Right ventricle myocardium superior (tissue), 1 donor: ENCODE measurements at places on chromosomes 3 and 15.

DNA sequence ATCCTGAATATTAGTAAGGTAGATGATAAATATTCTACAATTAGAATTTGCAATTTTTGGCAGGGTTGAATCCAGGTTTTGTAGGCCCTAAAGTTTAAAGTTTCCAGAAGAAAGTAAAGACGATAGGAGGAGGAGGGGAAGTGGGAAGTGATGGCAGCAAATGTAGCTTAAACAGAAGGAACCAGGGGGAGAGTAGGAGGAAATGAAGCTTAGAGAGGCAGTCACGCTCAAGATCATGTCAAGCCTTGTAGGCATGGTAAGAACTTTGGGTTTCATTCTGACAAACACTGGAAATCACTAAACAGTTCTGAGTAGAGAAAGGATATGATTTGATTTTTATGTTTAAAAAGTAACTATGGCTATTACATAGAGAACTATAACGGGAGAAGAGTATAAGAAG lies 63.9 kb downstream of the NR2E3 start:
- DNase-seq = no peak

GRCh38 chr3:142355692-142356091 lies 92.1 kb downstream of the XRN1 start:
- DNase-seq = no peak

GRCh38 chr3:69052472-69052898 lies 352 bp upstream of the TMF1 start:
- DNase-seq = no peak

DNA sequence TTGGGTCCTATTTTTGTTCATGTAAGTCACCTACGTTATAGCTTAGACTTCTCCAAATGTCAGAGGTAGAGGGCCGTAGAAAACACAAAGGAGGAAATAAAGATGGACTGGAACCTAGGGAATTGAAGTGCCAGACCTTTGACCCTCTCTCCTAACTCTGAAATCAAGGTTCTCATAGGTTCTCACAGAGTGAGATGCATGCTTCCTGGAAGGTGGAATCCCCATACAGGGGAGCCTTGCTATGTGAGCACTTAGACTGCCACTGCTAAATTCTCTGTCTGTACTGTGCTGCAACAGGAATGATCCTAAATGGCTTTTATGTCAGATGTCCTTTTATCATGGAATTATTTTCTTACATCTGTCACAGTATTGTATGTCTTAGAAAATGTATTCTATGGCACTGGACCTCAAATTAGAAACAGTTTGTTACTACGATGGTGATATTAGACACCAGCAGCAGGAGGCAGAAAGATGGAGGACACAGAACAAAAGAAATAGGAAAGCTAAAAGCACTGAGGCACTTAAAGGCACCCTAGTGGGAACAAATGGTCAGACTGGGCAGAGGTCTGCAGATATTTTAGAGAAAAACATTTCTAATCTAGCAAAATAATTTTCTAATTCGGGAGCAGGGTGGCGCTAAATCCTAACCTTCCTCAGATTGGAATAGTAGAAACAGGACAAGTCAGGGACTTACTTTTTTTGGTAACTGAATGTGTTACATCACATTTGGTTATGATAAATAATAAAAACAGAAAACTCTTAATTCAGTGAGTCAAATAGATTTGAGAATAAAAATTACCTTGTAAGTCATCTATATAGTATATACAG lies 60.2 kb upstream of the CDAN1 start:
- DNase-seq = no peak

DNA sequence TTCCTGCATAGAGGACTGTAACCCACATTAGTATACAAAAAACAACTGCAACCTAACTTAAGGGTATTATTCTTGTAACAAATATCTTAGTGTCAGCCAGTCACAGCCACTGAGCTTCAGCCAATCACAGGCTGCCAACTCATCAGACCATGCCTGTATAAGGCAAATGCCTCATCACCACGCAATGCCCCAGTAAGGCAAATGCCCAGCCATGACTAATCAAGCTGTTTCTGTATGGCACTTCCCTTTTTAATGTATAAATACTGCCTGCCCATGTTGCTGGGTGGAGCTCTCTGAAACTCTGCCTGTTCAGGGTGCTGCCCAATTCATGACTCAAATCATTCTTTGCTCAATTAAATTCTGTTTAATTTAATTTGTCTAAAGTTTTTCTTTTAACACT lies 18.4 kb upstream of the GABRA5 start:
- no peak for DNase-seq

GRCh38 chr15:25695875-25696760 lies 167.0 kb downstream of the ATP10A start:
- no peak for DNase-seq

DNA sequence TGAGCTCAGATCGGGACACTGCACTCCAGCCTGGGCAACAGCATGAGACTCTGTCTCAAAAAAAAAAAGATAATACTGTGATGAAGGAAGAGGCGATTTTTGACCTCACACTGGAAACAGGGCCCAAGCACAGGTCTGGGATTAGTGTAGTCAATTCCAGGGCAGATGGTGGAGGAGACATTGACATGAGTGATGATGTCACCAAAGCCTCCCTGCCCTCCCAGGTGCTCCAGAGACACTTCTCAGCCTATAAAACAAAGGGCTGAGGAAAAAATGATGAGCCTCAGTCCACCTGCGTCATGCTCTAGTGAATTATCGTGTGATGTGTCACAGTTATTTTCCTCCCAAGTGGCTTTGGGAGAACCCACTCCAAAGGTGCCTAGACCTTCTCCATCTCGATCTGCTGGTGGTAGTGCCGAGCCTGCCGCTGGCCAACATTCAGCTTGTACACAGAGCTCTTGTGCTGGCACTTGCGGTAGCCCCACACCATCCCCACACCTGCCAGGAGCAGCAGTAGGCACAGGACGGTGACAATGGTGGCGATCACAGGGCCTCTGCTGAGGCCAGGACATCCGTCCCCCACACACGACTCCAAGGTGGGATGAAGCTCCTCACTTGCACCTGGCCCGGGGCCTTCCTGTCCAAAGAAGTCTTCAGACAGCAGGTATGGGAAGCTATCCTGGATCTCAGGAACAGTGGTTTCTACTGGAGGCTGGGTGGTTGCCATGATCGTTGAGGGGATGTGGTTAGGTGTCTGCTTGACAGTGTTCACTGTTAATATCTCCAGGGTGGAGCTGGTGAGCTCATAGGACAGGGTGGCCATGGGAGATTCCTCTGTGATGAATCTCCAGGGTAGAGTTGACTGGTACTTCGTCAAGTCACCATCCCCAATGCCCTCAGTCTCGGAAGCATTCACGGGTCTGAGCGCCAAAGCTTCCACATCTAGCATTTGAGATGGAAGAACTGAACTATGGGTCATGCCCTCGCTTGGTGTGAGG lies 38.8 kb downstream of the CRTAP start:
- no peak for DNase-seq

DNA sequence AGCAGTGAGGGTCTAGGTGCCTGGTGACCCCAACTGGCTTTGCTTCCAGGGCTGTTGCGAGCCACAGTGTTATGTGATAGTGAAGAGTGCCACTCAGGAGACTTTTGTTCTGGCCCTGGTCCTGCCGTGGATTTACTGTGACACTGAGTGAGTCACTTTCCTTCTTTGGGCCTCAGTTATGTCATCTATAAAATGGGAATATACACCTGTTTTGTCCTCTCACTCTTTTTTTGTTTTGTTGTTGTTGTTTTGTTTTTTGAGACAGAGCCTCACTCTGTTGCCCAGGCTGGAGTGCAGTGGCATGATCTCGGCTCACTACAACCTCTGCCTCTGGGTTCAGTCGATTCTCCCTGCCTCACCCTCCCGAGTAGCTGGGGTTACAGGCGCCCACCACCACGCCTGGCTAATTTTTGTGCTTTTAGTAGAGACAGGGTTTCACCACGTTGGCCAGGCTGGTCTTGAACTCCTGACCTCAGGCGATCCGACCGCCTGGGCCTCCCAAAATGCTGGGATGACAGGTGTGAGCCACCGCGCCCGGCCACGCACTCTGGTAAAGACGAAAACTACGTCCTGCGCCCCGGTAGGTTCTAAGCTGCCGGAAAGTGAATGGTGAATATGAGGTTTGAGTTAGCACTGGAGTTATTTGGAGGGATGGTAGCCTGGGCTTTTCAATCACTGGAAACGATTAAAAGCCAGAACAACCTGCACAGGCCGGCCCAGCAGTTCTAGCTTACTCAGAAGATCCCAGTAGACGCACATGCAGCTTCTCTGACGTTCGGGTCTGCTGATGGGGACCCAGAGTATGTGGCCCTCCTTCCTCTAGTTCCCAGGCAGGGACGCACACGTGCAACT lies 46.6 kb downstream of the BDH1 start:
- DNase-seq = no peak

DNA sequence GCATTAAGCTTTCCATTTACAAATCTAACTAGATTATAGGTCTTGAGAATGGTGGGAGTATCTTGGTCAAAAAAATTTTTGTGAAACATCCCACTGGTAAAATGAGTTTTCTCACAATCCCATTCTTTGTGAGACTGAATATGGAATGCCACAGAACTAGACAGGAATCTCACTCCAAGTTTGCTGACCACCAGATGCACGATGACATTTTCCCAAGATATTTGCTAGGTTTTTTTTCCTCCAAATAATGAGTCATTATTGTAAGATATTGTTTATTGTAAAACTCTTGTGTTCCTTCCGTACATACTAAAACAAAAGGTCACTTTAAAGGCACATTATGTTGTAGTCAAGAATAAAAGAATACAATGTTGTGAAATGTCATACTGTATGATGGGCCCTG lies 53.9 kb downstream of the COPS2 start:
- no peak for DNase-seq

DNA sequence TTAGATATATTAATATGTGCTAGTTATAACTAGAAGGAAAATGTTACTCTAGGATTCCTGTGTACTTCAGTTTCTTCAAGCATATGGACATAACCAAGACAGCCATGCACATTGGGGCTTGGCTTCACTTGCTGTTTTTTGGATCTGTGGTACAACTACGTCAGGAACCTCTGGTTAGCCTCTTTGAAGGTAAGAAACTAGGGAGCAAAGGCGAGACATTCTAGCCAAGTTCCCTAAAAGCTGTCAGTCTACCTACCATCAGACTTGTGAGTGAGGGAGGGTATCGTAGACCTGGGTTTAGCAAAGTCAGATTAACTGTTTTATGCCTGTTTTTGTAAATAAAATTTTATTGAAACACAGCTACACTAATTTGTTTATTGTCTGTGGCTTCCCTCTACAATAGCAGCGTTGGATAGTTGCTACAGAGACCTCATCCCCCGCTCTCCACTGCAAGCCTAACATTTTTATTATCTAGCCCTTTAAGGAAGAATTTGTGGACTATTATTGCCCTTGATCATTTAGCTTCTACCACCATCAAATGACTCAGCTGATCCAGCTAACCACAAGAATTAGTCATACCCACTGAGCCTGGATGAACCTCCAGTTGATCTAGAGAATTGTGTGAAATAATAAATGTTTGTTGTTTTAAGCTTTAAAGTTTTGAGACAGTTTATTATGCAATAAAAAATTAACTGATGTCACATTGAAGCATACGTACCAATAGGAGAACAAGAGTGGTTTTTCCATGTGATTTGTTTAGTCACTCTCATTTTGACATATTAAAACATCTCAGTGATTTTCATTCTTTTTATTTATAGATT lies 58.1 kb downstream of the RSRC1 start:
- no peak for DNase-seq

- DNase-seq = no peak
These were observed 97.0 kb downstream of the TNIK start for GRCh38 chr3:171363202-171363601.

- DNase-seq = no peak
These were observed 89.7 kb downstream of the TRIM42 start for GRCh38 chr3:140767566-140767965.

DNA sequence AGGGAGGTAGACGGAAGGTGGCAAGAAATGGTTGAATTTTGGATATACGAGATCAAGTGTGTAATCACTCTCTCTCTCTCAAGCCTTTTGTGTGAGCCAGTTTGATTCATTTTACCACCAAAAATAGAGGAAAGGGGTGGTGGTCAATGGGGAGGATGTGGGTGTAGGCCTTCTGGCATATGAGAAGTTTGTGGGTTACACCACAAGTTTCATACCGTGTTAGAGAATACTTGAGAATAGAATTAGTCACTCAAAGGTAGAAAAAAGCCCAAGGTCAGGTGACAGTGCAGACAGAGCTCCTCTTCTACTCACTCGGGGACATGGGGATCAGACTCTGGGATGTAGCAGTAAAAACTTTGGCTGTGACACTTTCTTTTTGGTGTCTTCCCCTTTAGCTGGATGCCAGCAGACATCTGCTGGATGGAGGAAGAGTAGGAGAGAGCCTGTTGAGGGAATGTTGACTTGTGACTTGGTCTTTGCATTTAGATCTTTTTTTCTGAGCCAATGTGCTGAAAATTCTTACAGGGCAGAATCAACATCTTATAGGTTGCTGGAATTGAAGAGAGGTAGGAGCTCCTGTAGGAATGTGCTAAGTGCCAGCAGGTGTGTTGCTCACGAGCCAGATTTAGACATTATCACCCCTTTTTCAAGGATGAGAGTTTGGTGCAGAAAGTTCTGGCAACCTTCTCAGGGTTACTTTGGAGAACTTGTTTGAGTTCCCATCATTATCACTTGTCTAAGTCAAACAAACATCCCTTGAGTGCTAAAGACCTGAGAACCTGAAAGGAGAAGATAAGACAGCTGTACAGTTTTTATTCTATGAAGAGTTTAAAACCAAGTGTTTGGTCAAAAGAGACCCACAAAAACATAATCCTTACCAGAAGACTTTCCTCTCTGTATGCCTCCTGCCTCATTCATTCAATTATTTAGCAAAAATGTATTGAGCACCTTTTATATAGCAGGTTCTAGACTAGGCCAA lies 43.9 kb upstream of the RYK start:
- no peak for DNase-seq

- no peak for DNase-seq
These were observed 15.0 kb upstream of the KCNMB3 start for GRCh38 chr3:179265875-179266274.

- DNase-seq = peak; percentile 62
These were observed 504 bp downstream of the ABHD2 start for GRCh38 chr15:89088605-89089315.

DNA sequence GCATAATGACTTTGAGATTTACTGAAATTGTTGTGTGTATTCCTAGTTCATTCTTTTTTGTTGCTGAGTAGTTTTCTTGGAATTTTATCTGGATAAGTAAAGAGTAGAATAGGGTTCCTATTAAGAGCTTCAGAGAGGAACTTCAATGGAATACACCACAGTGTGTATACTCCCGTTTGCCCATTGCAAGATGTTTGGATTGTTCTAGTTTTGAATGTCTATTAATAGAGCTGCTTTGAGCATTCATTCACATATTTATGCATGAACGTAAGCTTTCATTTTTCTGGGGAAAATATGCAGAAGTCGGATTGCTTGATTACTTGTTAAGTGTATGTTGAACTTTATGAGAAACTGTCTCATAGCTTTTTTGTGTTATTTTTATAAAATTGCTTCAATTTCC lies 580.5 kb downstream of the OTOL1 start:
- DNase-seq = no peak

GRCh38 chr3:49104052-49104426 lies 518 bp downstream of the QARS1 start:
- no peak for DNase-seq

- DNase-seq = no peak
These were observed 53.2 kb downstream of the STAC start for GRCh38 chr3:36433511-36433910.

GRCh38 chr15:29904757-29905417 lies 82.6 kb upstream of the TJP1 start:
- DNase-seq = no peak

- no peak for DNase-seq
These were observed 439.1 kb downstream of the ROBO2 start for GRCh38 chr3:77479021-77479420.

GRCh38 chr3:176964661-176965060 lies 232.6 kb downstream of the TBL1XR1 start:
- DNase-seq = no peak
